ENCODE measurements at places on chromosomes 11 and 22. TPM values are rescaled to one million over a fixed set of nuclear protein-coding genes. Genes with fewer than 3 reads are reported as not detected.

GRCh38 chr11:75532200-75533048 is 6.7 kb upstream of the GDPD5 start:
- H3K36me3 ChIP-seq = no peaks in the 10 kb centered on the region
- no peak overlapping the region for H3K27ac ChIP-seq
- H3K4me3 ChIP-seq = no peak overlapping the region
- peaks cover 8% of the 10 kb centered on the region for H3K27me3 ChIP-seq
- DNase-seq = peak; percentile 29

GRCh38 chr22:24894998-24895397 is 51.5 kb downstream of the LHFPL7 start:
- no peak overlapping the region for H3K4me3 ChIP-seq
- H3K4me1 ChIP-seq = no peaks in the 10 kb centered on the region
- no peaks in the 10 kb centered on the region for H3K27me3 ChIP-seq
- no peak overlapping the region for H3K27ac ChIP-seq

The LINC01488 gene
- total RNA-seq = not detected

DNA sequence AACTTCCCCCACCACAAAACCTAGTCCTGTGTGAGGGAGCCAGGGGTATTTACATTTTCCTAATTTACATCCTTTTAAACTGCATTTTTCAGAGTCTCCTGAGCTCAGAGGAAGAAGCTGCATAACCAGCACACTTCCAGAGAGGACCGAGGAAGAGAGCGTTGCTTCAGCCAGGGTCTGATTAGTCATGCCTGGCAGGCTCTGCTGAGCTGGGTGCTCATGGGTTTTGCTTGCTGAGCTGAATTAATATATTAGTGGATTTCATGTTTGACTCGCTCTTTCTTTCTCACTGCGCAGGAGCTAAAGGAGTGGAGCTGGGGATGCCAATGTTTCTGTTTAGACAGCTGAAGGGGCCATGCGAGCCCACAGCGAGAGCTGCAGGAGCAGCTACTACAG is 539.3 kb upstream of the B3GAT1 start:
- no peak overlapping the region for H3K27ac ChIP-seq
- no peaks in the 10 kb centered on the region for H3K27me3 ChIP-seq
- peaks cover 3% of the 10 kb centered on the region for H3K4me1 ChIP-seq
- H3K36me3 ChIP-seq = no peaks in the 10 kb centered on the region
- peak; percentile 67 for DNase-seq

The ISX gene
- total RNA-seq = not detected

The RNF26 gene
- total RNA-seq = 7.1 TPM

DNA sequence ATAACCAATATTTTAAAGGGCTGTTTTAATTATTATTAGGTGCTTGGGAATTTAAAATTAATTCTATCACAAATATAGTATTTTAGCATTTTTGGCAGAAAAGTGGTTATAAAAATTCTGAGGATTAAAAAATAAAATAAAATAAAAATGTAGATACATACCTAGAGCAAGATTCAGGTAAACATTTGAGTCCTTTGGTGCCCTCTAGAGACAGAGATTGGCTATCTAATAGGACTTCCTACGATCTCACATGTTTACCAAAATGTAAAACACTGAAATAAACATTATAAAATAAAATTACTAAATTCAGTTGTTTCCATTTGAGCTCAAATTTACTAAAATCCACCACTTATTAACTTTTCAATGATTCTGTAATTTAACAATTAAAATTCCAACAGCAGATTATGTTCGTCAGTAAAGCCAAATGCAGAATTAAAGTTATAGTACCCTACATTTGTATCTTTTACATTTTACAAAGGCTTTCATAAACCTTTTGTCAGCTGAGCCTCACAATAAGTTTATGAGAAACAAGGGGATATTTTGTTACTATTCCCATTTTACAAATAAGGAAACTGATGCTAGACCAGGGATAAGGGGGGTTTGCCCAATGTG is 27.7 kb downstream of the SLC36A4 start:
- no peaks in the 10 kb centered on the region for H3K27me3 ChIP-seq
- H3K27ac ChIP-seq = no peak overlapping the region
- H3K4me1 ChIP-seq = no peaks in the 10 kb centered on the region
- H3K36me3 ChIP-seq = no peaks in the 10 kb centered on the region
